Omental fat pad (tissue), 4 donors: ENCODE measurements at places on chromosomes 2 and 18.

- DNase-seq, result no peak
These were observed 343.6 kb downstream of the LPIN1 start for GRCh38 chr2:12090072-12090471.

- no peak for DNase-seq
These were observed 120.2 kb upstream of the OTOS start for GRCh38 chr2:240260664-240261063.

DNA sequence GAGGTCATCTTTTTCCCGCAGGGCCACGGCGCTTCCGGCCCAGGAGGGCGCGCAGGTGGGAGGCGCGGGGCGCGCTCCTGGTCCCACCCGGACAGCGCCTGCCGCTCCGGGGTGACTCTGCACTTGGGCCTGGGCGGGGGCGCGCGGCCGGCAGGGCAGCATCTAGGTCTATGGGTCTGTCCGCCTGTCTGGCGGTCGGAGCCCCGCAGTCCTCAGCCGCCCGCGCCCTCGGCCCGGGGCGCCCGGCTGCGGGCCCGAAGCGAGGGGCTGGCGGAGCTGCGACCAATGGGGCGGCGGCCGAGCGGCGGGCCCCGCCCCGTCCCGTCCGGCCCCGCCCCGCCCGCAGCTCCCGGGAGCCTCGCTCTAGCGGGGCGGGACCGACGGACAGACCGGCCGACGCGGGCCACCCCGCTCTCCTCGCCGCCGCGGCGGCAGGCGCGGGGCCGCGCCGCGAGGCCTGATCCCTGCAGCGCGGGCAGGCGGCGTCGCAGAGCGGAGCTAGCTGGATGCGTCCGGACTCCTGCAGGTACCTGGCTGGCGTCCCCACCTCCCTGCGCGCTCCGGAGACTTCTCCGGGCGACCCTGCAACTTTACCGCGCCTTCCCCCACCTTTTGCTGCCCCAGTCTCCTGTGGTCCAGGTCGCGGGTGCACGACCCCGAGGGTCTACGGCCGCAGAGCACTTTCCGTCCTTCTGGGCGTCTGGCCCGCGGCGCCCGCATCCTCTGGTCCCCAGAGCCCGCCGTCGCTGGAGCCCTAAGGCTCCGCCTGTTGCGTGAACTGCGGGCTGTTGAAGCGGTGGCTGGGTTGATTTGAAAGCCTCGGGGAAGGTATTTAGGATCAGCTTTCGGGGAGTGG is at the start of gene KCNS3:
Gene KCNS3 (plus strand): TSS at position 387 of the 856 bp plus-strand sequence. CDS start 52,342 bp downstream, outside the sequence.
- no peak for DNase-seq

GRCh38 chr2:58890865-58891525 is 649.9 kb upstream of the FANCL start:
- no peak for DNase-seq

DNA sequence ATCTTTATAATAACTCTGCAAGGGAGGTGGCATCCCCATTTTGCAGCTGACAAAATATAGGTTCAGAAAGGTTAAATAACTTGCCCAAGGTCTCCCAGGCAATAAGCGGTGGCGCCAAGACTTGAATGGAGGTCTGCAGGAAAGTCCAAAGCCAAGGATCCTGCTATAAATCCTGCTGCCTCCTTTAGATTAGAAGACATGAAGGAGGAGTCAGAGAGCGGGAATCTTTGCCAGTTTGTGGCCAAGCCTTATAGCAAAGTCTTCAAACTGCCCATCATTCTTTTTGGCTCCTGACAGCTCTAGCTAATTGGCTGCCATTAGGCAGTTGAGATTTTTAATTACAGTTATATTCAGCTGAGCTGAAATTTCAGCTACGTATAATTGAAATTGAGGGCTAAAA is 114.3 kb downstream of the C1D start:
- DNase-seq, result no peak

DNA sequence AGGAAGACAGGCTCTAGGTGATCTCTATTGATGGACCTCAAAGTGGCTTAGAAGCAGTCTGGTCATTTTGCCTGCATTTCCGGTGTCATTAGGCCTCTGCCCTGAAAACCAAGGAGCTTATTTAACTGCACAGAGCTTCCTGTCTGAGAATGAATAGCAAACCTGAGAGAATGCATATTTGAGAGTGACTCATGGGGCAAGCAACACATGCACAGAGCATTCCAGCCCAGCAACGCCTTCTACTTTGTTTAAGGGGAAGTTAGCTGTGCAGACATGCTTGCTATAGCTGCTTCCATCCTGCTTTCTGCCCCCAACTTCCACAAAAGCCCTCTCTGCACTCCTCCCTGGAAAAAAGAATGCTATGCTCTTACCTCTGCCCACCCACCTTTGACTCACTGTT is 232.8 kb downstream of the GRB14 start:
- DNase-seq, result no peak

GRCh38 chr2:112256654-112257053 is 1.8 kb upstream of the ZC3H8 start:
- DNase-seq, result no peak

DNA sequence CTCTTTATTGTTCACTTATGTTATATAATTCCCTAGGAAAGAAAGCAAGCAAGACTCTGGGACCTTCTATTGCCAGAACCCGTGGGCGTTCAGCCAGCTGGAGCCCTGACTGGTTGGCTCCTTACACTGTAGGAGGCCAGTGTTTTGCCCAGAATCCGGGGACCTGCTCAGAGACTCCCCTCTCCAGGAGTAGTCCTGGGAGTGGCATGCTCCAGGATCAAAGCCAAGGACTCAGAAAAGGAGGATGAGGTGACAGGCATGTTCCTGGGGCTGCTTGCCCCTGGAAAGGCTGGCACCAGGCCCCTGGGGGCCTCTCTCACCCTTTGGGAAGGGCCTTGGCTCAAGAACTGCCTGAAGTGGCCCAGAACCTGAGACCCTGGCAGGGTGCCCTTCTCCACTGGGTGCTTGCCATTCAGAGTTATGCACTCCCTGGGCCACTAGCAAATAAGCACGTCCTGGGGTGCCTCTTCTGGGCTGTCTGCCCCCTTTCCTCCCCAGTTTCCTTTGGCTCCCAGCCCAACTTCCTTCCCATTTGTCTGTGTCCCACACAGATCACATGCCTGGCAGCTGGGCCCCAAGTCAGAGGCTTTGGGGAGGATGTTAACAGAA is 19.6 kb upstream of the KIF3C start:
- no peak for DNase-seq

DNA sequence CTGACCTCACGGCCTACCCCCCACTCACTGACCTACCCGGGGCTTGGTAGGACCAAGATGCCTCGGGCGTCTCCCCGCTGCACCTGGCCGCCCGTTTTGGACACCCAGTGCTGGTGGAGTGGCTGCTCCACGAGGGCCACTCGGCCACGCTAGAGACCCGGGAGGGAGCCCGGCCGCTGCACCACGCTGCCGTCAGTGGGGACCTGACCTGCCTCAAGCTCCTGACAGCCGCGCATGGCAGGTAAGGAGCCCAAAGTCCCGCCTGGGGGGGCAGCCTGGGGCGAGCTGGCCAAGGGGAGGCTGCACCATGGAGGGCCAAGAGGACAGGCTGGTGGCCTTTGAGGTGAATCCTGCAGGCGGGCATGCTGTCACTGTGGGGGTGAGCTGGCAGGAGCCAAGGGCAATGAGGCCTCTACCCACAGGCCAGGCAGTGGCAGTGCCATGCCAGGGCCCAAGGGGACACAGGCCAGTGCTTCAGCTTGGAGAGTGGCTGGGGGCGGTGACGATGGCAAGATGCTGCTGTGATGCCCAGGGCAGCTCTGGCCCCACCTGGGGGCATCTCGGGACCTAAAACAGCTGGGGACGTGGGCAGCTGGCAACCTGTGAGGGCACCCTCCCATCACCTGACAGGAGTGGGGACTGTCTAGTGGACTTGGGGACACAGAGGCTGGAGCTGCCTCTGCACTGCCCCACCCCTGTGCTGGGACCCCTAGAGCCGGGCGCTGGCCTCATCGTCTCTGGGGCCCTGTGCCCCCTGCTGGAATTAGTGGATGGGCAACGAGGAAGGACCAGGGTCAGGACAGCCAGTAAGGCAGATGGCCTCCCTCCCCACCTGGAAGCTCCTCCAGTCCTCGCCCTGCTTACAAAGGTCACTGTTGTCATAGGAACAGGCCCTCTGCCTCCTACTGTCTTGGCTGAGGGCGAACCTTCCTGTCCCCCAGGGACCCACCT is 2.0 kb downstream of the ESPNL start:
- no peak for DNase-seq

DNA sequence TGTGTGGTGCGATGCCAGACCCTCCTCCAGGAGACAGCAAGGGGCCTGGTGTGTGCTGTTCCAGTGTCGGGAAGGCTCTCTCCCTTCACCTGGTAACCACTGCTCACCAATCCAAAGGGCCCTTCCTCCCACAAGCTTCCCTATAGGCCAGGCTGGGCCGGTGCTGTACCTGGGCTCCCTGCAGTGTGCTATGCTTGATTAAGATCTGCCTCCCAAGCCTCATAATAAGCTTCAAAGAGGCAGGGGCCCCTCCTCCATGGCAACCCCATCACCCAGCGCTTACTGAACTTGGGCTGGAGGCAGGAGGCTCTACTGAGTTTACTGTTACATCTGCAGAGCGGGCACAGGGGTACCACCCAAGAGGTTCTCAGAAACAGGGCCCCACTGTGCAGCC is 4.5 kb upstream of the MAL start:
- DNase-seq, result no peak

DNA sequence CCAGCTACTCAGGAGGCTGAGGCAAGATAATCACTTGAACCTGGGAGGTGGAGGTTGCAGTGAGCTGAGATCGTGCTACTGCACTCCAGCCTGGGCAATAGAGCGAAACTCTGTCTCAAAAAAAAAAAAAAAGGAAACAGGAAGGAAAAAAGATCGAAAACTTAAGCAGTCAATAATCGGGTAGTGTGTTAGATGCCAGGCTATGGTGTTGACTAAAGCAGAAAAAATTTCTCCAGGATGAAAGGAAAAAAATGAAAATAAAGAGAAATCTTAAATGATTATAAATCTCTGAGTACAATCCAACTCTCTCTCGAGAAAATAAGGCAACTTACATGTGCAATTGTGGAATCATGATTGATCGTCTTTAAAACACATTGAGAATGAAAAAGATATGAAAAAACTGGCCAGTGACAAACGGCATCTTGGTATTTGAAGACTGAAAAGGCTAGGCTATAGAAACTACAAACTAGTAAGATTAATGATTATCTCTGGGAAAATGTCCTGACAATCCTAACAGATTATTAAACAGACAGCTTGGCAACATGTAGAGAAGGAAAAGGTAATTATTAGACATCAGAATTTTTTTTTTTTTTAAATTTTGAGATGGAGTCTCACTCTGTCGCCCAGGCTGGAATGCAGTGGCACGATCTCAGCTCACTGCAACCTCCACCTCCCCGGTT is 16.3 kb upstream of the EPHA4 start:
- no peak for DNase-seq

- DNase-seq, result no peak
These were observed 8.4 kb upstream of the HNRNPLL start for GRCh38 chr2:38610851-38611801.

- DNase-seq, result no peak
These were observed 75.4 kb downstream of the EPC2 start for GRCh38 chr2:148719941-148720436.

DNA sequence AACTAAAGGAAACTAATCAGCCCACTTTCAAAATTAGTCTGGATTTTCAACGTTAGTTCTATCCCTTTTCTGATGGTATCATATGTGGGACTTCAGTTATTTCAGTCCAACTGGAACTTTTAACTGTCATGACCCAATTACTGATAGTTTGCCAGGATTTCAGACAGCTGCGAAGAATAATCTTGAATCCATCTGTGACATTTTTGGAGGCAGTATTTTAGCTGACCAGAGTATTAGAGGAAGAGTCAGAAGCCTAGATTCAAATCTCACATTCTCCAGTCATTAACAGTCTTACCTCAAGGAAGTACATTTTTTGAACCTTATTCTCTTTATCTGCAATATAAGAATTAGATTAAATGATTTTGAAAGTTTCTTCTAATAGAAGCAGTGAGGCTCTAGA is 81.3 kb downstream of the PTRHD1 start:
- DNase-seq, result no peak

DNA sequence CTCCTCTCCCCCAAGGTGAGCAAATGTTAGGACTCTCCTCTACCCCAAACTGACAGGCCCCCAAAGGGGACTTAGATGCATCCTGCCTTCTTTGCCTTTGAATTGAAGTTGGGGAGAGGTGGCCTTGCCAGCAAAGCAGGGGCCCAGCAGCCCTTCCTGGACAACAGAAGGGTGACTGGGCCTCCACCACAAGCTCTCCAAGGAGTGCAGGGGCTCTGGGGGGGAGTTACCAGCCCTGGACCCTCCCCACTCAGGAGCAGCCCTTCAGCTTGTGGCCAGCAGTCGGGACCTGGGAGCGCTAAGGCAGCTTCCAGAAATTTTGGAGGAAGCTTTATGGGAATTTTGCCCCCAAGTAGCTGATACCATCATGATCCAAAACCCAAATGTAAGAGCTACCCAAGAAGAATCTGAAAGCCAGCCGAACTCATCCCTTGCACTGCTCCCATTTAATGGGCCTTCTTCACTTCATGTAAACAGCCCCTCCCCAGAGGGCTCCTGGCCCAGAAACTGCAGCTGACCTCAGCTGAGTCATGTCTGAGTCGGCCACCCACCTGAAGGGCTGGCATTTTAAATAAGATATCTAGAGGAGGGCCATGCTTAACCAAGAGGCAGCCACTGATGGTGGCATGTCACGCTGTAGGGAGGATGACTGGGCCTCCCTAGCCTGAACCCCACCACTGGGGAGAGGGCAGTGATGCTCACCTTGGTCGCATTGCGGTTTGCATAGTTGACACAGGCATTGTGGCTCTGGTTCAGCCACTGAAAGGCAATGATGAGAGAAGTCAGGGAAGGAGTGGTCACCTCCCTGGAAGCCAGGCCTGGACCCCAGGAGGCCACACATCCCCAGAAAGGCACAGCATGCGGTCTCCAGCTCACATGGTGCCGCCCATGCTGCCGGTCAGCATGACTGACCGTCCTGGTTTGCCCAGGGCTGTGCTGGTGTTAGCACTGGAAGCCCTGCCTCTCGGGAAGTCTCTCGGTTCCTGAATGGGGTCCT is 71.5 kb downstream of the SFXN5 start:
- no peak for DNase-seq

DNA sequence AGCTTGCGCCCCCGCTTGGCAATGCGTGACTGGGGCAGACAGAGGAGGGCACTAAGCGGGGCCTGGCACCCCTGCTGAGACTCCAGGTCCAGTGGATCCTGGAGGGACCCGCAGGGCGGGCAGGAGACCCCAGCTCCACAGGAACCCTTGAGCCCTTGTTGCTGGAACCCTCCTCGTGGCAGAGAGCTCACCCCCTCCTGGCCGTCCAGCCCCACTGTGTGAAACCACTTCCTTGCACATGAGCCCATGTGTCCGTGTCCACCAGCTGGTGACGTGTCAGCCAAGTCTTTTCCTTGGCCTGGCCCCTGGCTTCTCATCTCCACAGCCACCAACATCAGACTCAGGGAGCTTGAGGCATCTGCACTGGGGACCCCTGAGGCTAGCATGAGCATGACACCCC is 38.0 kb downstream of the BIN1 start:
- DNase-seq, result no peak

- no peak for DNase-seq
These were observed 171.9 kb downstream of the FMNL2 start for GRCh38 chr2:152506843-152507242.

DNA sequence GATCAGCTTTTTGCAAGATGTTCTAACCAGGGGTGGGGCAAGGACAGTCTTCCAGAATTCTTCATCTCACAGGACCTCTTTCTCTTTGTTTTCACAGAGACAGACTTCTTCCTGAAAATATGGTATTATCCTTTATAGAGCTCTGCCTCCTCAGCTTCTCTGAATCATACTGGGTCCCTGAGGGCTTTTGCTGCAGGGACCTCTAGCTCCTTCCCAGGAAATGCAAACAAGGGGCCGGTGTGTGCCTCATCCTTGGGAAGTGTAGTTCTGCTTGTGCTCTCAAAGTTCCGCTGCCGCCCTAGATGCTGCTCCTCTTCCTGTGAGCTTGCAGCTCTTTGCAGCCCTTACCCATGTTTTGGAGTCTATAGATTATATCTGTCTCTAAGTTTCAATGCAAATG is 99.5 kb upstream of the NPAS2 start:
- no peak for DNase-seq
